ENCODE measurements at places on chromosomes 3 and 15. TPM values are rescaled to one million over a fixed set of nuclear protein-coding genes. Genes with fewer than 3 reads are reported as not detected.

DNA sequence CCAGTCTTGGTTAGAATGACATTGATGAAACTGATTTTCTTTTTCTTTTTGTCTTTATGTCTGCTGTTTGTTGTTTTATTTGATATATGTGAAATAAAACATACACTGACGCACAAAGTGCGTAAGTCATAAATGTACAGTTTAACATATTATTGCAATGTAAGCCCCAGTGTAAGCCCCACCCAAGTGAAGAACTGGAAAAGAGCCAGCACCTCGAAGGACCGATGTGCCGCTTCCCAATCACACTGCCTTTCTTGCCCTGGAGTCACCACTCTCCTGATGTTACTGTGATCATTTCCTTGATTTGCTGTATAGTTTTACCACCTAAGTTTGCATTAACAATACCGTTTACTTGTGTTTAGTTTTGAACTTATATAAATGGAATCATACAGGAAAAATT, 128.4 kb upstream of the LPP start:
- no peak for DNase-seq

Gene SCN5A
- total RNA-seq: 1.4 TPM

DNA sequence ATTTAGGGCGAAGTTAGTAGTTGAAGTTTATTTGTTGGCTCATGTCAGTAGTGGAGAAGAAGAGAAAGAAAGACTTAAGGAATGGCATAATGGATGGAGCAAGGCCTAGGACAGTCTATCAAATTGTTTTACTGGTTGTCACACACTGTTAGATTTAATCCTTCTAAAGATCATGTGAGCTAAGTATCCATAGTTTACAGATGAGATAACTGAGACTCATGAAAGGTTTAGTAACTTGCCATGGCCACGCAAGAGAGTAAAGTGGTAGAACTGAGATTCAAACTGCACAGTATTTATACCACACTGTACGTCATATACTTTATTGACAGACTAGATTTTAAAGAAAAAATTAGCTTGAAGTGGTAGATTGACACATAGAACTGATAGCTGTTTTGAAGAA, 11.4 kb downstream of the SPRED1 start:
- DNase-seq: no peak

Gene RBP2
- not detected for total RNA-seq

Gene CADM2
- 0.97 TPM for total RNA-seq

- no peak for DNase-seq
Measured at GRCh38 chr3:117726776-117727175, 1017.2 kb downstream of the TUSC7 start.

DNA sequence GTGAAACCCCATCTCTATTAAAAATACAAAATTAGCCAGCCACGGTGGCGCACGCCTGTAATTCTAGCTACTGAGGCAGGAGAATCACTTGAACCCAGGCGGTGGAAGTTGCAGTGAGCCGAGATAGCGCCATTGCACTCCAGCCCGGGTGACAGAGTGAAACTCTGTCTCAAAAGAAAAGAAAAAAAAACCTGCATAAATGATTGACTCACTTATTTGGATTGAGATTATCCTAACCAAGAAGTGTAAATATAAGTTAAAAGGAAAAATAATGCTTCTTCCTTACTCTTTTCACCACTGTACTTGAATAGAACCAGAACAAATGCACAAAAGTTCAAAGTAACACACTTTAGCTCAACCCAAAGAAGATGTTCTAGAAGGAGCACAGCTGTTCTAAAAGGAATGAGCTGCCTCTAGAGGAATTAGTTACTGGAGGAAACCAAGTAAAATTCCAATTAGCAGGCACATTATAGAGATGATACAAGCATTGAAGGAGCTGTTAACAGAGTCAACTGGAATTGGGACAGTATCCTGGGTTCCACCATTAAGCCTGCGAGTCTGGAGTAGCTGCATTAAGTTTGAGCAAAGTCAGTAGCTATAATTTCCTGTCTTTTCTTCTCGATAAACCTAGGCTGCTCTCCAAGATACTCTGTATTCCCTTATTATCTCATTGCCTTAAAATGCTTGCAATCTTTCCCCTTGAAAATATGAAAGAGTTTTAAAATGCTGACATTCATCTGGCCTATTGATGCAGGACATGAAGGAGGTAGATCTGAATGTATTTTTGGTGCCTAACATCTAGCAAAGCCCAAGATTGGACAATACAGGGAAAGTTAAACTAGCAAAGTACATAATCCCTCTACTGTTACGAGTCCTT, 9.5 kb downstream of the MTHFS start:
- DNase-seq: no peak

Gene SLC22A13
- total RNA-seq: 0.21 TPM

GRCh38 chr15:93247466-93248121, 158.6 kb upstream of the RGMA start:
- DNase-seq: no peak

Gene GPR160
- 14.6 TPM for total RNA-seq

DNA sequence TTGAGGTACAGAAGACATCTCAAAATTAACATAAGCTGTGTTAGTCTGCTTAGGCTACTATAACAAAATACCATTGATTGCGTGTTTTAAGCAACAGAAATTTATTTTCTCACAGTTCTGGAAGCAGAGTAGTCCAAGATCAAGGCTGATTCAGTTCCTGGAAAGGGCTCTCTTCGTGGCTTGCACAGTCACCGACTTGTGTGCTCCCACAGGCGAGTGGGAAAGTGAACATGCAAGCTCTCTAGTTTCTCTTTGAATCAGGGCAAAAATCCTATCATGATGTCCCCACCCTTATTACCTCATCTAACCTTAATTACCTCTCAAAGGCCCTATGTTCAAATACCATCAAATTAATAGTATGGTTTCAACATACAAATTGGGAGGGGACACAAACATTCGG, 505.9 kb downstream of the ZIC1 start:
- DNase-seq: no peak

DNA sequence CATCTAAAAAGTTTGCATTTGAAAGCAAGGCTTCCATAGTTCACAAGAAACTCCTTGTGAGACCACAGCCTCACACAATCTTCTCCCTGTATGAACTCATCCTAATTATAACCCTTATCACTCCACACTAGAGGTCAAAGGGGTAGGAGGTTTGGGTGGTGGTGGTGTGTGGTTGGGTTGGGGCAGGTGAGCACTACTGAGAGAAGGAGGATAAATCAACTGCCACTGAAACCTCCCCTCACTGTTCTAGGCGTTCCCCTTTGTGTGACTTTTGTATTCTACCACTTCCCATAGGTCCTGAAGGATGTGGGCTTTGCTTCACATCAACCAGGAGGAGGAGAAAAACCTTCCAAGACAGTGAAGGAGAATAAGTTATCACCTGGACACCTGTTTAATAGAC, 6.4 kb upstream of the AGBL1 start:
- DNase-seq: no peak

DNA sequence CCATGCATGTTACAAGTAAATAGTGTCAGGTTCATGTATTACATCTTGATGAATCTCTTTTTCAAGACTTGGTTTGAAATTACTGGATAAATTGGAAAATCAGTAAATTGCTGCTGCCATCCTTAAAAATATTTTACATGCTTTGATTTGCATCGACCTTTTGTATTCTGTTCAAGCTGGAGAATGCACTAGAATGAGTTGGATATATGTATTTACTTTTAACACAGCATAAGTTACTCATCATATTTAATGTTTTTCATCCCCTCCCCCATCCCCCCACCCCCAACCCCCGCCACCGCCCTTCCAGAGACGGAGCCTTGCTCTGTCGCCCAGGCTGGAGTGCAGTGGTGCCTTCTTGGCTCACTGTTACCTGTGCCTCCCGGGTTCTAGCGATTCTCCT, 16.8 kb downstream of the UBE2E1 start:
- DNase-seq: no peak

GRCh38 chr15:99477791-99478471, 87.9 kb upstream of the MEF2A start:
- DNase-seq: no peak

Gene KCNMB3
- total RNA-seq: 3.8 TPM

- DNase-seq: no peak
Measured at GRCh38 chr3:113091417-113091816, 100.6 kb downstream of the GTPBP8 start.

Gene RPL32
- 1,571 TPM for total RNA-seq

Gene CCDC13
- total RNA-seq: 0.41 TPM

- no peak for DNase-seq
Measured at GRCh38 chr3:128218548-128219257, 65.4 kb downstream of the EEFSEC start.

- DNase-seq: no peak
Measured at GRCh38 chr15:61613729-61614128, 384.6 kb upstream of the RORA start.

Gene LIPC
- not detected for total RNA-seq

GRCh38 chr3:57951066-57951882, 56.9 kb upstream of the FLNB start:
- no peak for DNase-seq

Gene CFAP91
- total RNA-seq: 0.23 TPM

- no peak for DNase-seq
Measured at GRCh38 chr3:13009132-13009945, 63.9 kb downstream of the IQSEC1 start.

Gene TLE3
- 80.8 TPM for total RNA-seq

Gene GP9
- total RNA-seq: 1.5 TPM

Gene RTP1
- not detected for total RNA-seq

- DNase-seq: no peak
Measured at GRCh38 chr3:109548192-109548938, 211.0 kb upstream of the DPPA4 start.

Gene ANKUB1
- total RNA-seq: not detected

GRCh38 chr15:77354063-77354462, 65.8 kb downstream of the PEAK1 start:
- no peak for DNase-seq

GRCh38 chr15:86915811-86916331, 836.2 kb downstream of the AGBL1 start:
- peak; percentile 26 for DNase-seq

Gene NPHP3
- total RNA-seq: 30.0 TPM

Gene RASGRF1
- not detected for total RNA-seq

GRCh38 chr15:42581272-42581730, 5.9 kb downstream of the STARD9 start:
- DNase-seq: peak; percentile 79

Gene SNAPC5
- 16.2 TPM for total RNA-seq

DNA sequence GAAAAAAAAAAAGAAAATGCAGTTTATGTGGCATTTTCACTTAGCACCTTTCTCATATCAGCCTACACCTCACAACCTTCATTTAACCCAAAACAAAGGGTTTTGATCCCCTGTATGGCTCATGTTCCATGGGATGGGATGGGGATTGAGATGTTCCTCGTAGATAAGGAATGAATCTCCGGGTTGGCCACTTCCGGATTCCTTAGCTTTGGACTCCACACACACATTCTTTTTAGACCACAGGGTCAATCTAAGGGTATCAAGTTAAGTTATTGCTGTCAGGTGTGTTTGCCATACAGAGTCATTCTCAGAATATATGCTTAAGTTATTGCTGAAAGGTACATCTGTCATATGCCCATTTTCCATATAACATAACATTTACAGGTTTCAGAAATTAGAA, 301.4 kb upstream of the TGFBR2 start:
- DNase-seq: no peak

- no peak for DNase-seq
Measured at GRCh38 chr3:52879090-52879489, 18.3 kb downstream of the STIMATE start.

DNA sequence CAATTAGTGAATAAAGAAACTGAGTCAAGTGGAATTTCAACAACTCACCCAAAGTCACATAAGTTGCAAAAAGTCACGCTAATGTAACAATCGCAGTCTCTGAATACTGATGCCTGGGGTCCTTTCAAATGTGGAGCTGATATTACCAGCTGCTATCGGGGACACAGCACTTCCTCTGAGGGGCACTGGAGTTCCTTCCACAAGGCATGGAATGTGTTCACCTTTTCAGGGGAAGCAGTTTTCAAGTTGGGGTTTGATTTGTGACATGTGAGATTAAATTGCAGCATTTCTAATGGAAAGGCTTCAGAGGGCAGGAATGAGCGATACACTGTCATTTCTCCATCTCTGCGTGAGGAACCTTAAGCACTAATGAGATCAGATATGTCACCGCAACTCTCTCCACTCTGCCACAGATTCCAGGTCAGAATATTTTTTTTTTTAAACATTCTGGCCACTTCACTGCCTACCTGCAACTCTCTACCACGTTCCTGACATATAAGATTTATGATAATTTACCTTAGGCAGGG, 807.2 kb upstream of the CFAP20DC start:
- no peak for DNase-seq

DNA sequence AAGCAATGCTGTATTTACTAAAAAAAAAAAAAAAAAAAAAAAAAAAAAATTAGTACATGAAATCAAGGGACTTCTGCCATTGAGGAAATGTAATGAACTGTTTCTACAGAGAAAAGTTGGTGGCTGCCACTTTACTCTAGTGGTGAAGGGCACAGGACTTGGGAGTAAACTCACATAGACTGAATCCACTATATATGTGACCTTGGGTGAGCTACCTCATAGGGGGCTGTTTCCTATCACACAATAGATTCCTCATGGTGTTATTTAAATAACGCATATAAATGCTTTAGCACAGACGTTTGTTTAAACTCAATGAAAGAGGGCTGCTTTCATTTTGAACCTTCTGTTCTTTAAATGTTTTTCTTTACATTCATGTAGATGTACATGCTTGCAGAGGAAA, 25.8 kb downstream of the TERC start:
- DNase-seq: no peak

DNA sequence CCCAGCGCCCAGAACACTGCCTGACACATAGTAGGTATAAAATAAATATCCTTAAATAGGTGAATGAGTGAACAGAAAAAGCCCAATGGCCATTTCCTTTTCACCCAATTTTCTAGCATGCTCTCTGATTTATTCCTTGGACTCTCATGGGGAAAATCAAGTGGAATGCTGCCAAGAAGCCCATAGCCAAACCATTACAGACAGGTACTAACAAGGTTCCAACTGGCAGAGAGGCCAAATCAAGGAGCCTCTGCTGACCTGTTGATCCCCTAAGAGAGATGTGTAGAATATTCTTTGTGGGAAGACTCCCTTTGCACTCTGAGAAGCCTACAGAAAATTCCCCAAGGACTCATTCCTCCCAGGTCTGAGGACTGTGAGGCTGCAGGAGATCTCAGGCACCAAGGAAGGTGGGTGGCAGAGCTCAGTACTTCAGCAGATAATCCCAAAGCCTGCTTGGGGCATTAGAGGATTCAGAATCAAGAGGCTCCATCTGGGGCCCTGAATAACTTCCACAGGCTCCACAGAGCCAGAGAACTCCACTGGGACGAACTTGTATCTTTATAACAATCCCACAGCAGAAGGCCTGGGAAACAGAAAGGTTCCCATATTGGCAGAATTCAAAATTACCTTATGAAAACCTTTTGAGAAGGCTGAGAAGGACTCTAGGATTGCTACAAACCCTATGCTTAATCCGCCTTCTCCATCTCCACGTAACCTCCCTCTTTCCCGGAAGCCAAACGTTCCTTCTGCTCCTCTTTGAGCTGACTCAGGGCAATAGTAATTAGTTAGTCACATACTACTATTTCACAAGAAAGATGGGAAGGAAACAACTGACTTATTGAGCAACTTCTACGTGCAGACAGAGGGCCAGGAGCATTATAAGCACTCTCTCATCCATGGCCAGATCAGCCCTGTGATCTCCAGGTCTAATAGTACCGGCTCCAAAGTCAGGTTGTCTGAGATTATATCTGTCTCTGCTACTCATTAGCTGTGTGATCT, 34.5 kb downstream of the PRICKLE2 start:
- DNase-seq: no peak

Gene GNB4
- 66.9 TPM for total RNA-seq
